K562 (cell line): ENCODE measurements at places on chromosomes 3 and 15.

DNA sequence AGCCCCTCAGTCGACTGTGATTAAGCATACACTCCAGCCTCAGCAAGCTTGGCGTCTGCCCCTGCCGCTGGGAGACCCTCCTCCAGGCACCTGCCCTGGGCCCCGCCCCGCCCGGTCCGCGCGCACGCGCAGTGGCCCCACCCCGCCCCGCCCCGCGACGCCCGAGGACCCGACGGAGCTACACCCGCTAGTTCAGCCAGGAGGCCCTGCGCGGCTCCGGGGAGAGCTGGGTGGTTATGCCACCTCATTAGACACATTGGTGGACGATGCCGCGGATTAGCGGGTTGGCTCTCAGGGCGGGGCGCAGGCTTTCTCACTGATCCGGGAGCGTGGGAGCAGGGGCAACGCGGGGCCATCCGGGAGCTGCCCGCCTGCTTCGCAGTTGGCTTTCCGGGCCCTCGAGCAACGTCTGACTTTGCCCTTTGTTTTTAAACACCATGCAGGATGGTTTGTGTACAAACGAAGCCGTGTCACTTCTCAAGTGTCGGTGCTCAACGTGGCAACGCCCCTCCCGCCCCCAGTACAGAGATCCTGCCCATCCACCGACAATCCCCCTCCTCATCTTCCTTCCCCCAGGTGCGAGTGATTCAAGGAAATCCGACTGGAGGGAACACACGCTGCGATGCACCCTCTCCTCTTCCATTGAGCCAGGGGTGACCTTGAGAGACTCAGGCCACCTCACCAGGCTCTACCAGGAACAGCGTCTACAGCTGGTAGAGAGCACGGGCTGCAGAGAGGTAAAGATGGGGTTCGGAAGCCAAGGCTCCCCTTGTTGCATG, 109.3 kb downstream of the SHQ1 start:
- peak; percentile 82 for DNase-seq

GRCh38 chr3:63936925-63937324, 24.7 kb upstream of the SCAANT1 start:
- no peak for DNase-seq

DNA sequence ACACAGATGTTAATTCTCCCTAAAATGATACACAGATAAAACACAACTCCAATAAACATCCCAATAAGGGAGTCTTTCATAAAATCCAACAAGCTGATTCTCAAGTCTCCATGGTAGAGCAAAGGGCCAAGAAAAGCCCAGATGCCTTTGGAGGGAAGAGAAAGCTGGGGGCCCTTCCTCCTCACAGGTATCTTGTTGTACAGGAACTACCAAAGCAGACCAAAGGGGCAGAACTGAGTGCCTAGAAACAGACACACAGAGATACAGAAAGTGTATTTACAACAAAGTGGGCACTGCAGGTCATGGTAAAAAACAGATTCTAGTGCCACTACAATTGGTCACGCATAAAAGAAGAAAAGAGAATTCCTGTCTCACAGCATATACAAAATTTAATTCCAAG, 87.2 kb upstream of the NSMCE3 start:
- DNase-seq: no peak

DNA sequence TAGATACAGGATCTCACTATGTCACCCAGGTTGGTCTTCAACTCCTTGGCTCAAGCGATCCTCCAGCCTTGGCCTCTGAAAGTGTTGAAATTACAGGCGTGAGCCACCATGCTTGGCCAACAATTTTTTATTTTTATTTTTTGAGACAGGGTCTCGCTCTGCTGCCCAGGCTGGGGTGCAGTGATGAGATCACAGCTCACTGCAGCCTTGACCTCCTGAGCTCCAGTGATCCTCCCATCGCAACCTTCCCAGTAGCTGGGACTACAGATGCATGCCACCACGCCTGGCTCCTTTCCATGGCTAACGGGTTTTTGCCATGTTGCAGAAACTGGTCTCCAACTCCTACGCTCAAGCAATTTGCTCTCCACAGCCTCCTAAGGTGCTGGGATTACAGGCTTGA, 20.2 kb upstream of the PIK3CB start:
- DNase-seq: no peak

- no peak for DNase-seq
Observed at GRCh38 chr3:187484547-187485295, 116.5 kb downstream of the RTP4 start.

DNA sequence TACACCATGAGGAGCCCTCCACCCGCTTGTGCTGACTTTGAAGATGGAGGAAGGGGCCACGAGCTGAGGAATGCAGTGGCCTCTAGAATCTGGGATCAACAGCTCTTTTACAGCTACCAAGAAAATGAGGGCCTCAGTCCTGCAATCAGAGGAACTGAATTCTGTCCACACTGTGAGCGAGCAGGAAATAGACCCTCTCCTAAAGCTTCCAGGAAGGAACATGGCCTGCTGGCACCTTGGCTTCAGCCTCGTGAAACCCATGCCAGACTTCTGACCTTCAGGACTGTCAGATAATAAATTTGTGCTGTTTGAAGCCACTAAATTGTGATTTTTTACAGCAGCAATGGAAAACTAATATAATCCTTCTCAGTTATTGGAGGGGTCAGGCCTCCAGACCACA, 61.9 kb downstream of the RAB11A start:
- no peak for DNase-seq

GRCh38 chr3:61505197-61505596, 56.2 kb upstream of the PTPRG start:
- DNase-seq: no peak

- DNase-seq: no peak
Observed at GRCh38 chr3:136889947-136890346, 27.9 kb downstream of the NCK1 start.

DNA sequence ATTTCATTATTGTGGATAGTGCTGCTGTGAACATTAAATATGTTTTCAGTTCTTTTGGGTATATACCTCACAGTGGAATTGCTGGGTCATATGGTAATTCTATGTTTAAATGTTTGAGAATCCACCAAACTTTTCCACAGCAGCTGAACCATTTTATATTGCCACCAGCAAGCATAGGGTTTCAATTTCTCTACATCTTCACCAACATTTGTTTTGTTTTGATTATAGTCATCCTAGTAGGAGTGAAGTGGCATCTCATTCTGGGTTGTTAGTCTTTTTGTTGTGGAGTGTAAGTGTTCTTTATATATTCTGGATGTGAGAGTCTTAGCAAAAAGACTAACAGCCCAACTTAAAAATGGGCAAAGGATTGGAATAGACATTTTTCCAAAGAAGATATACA, 6.0 kb downstream of the RPUSD2 start:
- no peak for DNase-seq

DNA sequence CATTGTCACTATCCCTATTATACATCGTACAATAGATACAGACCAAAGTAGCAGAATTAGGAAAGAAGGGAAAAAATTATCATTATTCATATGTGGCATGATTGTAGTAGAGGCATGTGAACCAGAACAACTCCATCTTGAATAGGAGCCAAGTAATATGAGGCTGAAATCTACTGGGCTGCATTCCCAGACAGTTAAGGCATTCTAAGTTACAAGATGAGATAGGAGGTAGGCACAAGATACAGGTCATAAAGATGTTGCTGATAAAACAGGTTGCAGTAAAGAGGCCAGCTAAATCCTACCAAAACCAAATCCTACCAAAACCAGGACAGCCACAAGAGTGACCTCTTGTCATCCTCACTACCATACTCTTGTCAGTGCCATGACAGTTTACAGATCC, 1035.4 kb upstream of the SEMA6D start:
- DNase-seq: no peak

- DNase-seq: no peak
Observed at GRCh38 chr3:4006288-4006687, 207.1 kb downstream of the LRRN1 start.

- no peak for DNase-seq
Observed at GRCh38 chr3:45029661-45030060, 3.6 kb downstream of the CLEC3B start.

DNA sequence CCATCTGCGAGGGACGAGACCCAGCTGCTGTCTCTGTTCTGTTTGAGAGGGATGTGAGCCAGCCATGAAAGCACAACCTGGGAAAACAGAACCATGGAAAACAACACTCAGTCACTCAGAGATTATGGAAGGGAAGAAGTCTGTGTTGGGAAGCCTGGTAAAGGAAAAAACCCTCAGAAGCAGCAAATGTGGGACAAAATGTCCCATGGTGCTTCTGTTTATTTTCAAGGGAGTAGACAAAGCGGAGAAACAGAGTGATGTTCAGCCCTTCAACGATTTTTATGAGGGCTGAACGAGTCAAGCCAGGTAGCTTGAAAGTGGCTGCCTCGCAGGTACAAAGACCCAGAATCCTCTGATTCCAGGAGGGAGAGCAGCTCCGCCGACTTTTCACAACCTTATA, 59.3 kb downstream of the DCLK3 start:
- no peak for DNase-seq

DNA sequence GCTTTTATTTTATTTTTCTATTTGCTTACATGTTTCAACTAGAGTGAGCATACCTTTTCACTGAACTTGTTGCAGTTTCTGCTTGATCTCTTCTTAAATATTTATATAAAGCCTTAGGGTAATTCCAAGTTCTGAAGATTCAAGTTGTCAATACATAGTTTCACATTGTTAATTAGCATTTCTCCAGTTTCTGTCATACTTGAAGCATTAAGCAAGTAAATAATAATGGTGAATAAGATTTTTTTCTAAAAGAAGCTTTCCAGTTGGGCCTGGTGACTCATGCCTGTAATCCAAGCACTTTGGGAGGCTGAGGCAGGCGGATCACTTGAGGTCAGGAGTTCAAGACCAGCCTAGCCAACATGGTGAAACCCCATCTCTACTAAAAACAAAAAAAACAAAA, 53.9 kb downstream of the CALML4 start:
- no peak for DNase-seq

GRCh38 chr3:79038057-79038456, 729.7 kb downstream of the ROBO1 start:
- DNase-seq: no peak

- DNase-seq: no peak
Observed at GRCh38 chr15:76363251-76363650, 26.7 kb downstream of the ISL2 start.

DNA sequence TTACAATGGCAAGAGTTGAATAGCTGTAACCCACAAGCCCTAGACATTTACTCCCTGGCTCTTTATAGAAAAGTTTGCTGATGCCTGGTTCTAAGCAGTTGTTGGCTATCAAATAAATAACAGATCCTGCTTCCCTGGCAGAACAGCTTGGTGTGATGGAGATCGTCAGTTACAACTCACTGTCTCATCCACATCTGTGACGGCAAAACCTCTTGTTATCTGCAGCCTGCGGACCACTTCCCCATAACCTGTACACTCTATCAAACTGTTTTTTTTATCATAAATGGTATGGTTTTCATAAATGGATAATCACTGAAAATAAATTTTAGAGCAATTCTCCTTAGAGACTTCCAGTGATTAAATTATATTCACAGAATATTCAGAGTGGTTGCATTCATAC, 14.1 kb downstream of the ZDHHC3 start:
- no peak for DNase-seq

GRCh38 chr15:73683257-73683776, 866 bp upstream of the CD276 start:
- DNase-seq: peak; percentile 65

DNA sequence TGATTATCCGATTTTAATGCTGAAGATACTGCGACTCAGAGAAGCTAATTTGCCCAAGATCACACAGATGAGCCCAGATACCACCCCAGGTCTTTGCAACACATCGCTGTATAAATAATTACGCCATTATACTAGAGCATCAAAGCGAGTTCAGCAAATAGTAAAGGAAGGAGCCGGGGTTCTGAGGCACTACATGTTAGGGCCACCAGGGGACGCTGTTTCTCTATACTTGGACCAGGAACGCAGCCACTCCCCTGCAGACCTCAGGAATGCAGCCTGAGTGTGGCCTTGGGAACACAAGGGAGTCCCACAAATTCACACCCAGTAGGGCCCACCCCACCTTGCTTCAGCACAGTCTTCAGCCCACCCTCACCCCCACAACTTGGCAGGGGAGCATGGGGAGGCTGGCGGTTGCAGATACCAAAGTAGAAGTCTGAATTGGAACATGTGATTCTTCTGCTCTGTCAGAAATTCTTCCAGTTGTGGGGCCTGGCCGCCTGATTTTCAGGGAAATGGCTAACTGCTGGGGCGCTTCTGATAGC, 57.8 kb upstream of the RYK start:
- peak; percentile 68 for DNase-seq

DNA sequence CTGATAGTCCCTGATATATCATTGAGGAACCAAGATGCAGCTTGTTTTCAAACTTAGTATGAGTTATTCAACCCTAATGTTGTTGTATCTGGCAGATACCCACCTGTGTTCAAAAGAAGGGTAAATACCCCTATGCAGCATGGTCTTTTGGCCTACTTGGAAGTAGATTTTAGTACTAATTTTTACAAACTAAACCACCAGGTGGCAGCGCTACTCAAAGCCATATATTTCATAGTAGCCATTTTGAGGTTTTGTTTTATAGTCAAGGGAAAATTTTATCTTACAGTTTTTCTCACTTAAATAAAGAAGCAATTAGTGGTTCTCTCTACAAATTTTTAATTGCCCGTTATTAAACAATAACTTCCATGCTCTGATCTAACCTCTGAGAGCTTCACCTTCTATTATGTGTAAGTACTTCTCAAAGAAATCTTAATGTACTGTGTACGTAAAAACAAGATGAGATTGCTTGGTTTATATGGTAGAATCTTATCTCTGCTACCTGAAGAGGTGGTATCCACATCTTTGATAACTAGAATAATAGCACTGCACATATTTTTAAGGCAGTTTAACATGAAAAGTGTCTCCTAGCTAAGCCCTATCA, 31.5 kb upstream of the MLF1 start:
- peak; percentile 23 for DNase-seq

GRCh38 chr15:61764981-61765380, 295.3 kb downstream of the VPS13C start:
- no peak for DNase-seq

- peak; percentile 79 for DNase-seq
Observed at GRCh38 chr15:40217166-40217824, 21.6 kb upstream of the PAK6 start.

GRCh38 chr15:57290187-57290586, 86.1 kb upstream of the CGNL1 start:
- no peak for DNase-seq

- DNase-seq: no peak
Observed at GRCh38 chr15:54803134-54803808, 393.5 kb downstream of the RSL24D1 start.

GRCh38 chr3:183434992-183435391, 6.6 kb upstream of the MCF2L2 start:
- no peak for DNase-seq
